ENCODE measurements at places on chromosomes 3 and 15.

GRCh38 chr15:78024883-78025282, 52.6 kb downstream of the TBC1D2B start:
- no peak for DNase-seq

DNA sequence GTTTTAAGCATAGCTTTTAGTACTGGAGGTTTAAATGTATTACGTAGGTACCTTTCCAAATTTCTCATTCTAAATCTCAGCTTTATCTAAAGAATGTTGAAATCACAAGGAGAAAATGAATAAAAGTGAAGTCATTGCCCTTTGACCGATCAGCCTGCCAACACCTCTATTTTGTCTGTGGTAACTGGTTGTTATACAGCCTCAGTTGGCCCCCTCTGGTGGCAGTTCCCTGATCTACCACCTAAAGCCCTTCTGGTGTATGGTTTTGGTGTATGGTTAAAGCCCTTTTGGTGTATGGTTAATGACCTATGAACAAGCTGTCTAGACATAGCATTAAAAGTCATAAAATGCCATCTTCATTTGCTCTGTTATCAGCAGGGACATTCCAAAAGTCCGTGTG, 378.2 kb upstream of the AZI2 start:
- peak; percentile 5 for DNase-seq

DNA sequence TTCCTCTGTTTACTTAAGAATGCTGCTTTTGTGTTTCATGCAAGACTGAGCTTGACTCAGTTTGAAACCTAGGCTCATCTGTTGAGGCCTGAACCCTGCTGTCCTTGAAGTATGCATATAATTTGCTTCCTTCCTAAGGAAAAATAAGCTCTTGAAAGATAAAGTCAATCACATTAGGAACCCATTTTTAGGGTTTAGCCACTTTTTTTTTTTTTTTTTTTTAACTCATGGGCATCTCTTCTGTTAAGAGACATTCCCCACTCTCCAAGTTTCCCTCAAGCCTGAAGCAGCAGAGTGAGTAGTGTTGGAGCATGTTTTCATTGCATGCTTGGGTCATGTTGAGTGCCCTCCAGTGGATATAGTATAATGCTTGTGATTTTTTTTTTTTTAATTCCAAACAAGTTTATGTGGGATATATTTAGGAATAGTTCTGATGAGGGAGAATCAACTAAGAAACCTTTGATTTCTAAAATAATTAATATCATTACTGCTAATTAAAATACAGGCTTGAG, 3.6 kb downstream of the CTNNB1 start:
- no peak for DNase-seq

DNA sequence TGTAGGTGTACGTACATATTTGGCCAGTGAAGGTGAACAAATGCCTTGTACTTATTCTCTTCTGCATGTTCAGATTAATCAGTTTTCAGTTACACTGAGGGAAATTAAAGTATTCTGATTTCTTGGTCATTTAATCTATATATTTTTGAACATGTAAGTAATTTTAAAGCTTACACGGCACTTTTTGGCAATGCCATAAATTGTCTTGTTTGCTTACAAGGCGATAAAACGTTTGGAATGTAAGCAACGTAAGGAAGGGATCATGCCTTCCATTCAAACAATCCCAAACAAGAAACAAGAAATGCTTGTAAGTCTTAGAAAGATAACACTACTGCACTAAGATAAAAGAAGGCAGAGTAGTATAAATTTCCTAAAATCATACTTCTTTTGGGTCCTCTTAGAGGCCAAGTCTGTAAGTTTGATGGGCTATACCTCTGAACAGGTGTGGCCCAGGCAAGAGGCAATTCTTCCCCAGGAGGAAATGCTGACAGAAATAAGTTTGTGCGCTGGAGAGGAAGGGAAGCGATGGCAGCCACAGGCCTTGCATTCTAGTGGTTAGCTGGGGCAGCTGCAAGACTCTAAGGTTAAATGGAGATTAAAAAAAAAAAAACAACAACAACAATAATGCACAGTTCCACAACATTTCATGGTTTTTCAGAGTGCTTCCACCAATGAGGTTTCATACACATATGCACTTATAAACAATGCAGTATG, 73.8 kb downstream of the GOLIM4 start:
- DNase-seq, result no peak

GRCh38 chr3:11641683-11642430, 1.9 kb downstream of the VGLL4 start:
- no peak for DNase-seq

GRCh38 chr3:75781079-75781745, 4.1 kb downstream of the ZNF717 start:
- DNase-seq, result no peak

DNA sequence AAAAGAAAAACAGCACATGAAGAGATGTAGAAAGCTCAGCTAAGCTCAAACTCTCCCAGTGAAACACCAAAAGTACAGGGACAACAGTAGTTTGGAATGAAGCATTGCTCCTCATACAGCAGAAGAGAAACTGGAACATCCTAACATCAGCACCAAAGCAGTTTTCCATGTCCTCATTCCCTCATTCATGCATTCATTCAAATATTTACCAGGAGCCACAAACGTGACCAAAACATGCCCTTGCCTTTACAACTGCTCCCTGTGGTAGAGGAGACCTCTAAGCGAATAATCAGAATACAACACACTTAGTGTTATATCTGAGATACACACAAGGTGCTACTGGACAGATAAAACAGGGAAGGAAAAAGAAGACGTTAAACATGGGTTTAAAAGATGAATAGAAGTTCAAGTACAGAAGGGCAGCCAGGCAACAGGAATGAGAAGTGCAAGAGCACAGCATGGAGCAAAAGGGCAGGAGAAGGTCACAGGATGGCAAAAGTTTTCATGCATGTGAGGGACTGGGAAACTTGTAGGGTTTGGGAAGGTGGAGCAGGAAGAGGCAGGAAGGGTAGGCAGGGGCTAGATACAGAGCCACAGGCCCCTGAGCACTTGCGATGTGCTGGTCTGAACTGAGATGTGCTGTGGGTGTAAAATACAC, 58.5 kb upstream of the LMCD1 start:
- DNase-seq, result no peak

GRCh38 chr3:184560531-184560930, 1.1 kb upstream of the EPHB3 start:
- no peak for DNase-seq

GRCh38 chr3:12948371-12948770, 107.0 kb upstream of the RPL32 start:
- DNase-seq, result no peak

- no peak for DNase-seq
These were observed 52.8 kb downstream of the ITGA11 start for GRCh38 chr15:68379058-68379758.

GRCh38 chr15:60090747-60091146, 86.6 kb downstream of the FOXB1 start:
- DNase-seq, result no peak

DNA sequence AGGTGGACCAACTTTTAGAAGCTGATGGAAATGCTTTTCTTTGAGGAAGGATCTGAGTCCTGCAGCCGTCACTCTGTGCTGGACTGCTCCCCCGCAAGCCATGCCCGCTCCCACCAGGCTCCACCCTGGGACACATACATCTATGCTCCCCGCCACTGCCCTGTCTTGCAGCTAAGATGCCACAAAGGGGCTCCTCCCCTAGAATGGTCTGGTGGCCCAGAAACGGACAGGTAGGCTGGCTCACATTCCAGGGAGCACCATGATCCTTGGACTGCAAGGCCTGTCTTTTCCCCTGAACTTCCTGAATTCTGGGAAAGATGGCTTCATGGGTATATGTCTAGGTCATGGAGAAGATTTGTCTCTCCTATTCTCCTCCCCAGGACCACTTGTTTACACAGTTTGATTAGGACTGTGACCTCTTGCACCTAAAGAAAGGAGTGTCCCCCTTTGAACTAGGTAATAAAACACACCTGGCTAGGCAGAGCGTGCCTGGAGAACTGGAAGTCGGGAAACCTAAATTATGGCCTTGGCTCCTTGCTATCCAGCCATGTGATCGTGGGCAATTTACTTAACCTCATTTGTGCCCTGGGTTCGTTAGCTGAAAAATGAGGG, 220.9 kb upstream of the BHLHE40 start:
- DNase-seq, result no peak

- no peak for DNase-seq
These were observed 23.8 kb upstream of the SH3BP5 start for GRCh38 chr3:15356176-15356575.
